ENCODE measurements at places on chromosomes 2 and 18. TPM values are rescaled to one million over a fixed set of nuclear protein-coding genes. Genes with fewer than 3 reads are reported as not detected.

GRP gene
- total RNA-seq = not detected

PROC gene
- total RNA-seq = not detected

FSHR gene
- total RNA-seq = not detected

GATA6 gene
- total RNA-seq = 22.5 TPM

CENPA gene
- total RNA-seq = not detected

STARD6 gene
- not detected for total RNA-seq

LOXL3 gene
- 11.9 TPM for total RNA-seq

LYPD6B gene
- total RNA-seq = not detected

CHRND gene
- total RNA-seq = not detected

MALL gene
- total RNA-seq = 442 TPM

All from fibroblast of the aortic adventitia (primary cell).